Posterior vena cava (tissue), 2 donors: ENCODE measurements at places on chromosomes 2 and 18.

DNA sequence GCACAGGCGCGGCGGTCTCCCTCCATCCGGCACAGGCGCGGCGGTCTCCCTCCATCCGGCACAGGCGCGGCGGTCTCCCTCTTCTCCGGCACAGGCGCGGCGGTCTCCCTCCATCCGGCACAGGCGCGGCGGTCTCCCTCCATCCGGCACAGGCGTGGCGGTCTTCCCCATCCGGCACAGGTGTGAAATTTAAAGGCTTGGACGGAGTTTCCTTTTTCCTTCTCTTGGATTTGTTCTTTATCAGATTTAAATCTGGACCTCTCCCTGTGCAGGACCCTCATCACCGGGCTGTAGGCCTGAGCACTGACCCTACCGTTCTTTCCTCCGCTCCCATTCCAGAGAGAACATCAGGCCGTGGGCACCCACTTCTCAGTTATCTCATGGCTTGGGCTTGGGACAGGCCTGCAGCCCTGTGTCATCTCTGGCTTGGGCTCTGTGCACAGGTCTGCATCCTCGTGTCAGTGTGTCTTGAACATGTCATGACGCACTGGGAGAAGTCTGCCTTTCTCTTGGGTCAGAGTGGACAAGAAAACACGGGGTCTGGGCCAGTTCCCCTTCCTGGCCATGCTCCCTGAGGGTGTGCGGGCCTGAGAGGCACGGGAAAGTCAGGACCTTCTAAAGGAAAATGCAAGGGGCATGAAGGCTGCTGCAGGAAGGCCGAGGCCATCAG lies 53.9 kb upstream of the PXDN start:
- peak; percentile 68 for DNase-seq

DNA sequence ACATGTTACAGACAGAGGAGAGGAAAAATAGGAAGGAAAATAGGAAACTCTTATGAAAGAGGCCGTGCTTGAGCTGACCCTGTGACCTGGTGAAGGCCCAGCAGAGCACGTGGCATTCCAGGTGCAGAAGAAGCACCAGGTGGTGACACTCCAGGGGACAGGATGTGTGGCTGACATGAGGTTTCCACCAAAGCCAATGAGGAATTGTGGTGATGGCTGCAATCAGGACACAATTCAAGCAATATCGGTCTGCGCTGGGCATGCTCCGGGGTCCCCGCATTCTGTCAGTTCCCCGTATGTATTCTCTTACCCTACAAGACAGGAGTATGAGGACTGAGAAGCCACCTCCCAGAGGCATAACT lies 504.2 kb downstream of the EIPR1 start:
- no peak for DNase-seq

- no peak for DNase-seq
Observed at GRCh38 chr2:188765522-188766470, 208.4 kb upstream of the COL3A1 start.

GRCh38 chr2:106144621-106145331 lies 49.3 kb downstream of the UXS1 start:
- no peak for DNase-seq

- no peak for DNase-seq
Observed at GRCh38 chr2:167548396-167548795, 660.1 kb downstream of the XIRP2 start.

GRCh38 chr2:60530660-60531281 lies 22.7 kb downstream of the BCL11A start:
- DNase-seq = no peak

DNA sequence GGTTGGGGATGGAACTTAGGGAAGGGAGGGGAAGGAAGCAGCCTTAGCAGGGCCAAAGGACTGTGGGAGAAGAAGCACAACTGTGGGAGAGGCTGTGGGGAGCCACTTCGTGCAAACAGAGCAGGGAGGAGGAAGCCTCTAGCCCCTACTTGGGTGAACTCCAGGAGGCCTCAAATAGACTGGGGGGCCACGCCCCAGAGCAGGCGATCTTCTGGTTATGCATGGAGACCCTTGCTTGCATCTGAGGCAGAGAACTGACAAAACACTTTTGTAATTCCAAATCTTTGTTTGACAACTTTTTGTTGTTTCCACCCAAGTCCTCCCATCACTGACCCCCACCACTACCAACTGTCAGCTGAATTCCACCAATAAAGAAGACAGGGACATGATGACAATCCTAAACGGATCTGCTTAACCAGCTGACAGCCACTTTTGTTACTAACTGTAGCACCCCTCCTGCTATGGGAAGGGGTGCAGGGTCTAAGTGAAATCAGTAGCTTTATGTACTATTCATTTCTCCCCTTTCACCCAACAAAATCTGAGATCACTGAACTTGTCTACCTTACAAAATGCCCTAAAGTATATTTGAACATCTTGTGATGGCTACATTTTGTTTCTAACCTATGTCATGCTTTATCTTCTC lies 80.5 kb upstream of the CPO start:
- DNase-seq = no peak

DNA sequence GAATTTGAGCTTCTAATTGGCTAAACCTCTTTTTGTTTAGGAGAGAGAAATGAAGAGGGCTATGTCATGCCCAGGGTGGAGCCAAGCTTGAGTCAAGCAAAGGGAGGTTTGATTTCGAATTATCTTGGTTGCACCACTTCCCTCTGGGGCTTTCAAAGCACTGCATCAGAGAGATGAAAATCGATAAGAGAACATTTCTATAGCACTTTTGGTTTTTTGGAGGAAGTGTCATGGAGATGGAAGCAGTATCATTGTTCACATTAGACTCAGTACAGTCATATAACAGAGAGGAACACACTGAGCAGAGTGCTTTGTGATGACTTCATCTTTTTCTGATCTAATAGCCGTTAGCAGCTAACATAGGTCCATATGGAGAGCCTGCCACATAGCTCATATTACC lies 120.3 kb upstream of the UXS1 start:
- no peak for DNase-seq

DNA sequence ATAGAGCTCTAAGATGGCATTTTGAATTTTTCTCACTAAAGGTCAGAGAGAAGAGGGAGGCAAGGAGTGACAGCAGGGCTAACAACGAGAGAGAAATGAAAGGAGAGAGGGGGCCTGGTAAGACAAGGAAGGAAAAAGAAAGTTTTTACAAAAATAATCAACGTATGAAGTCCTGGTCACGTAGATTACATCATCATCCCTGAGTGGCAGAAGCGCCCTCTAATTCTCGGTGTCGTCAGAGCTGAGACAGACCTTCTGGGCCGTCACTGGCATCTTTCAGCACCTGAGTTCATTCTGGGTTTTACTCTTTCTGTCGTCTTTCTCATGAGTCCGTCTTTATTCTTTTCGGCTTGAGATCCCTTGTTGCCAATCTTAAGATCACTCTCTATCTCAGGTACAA lies 329.8 kb downstream of the ALK start:
- no peak for DNase-seq

GRCh38 chr2:127577973-127578372 lies 42.5 kb downstream of the MYO7B start:
- no peak for DNase-seq

GRCh38 chr2:207513551-207514257 lies 16.1 kb upstream of the CREB1 start:
- DNase-seq = no peak

- no peak for DNase-seq
Observed at GRCh38 chr2:222899413-222900181, 38.8 kb downstream of the ACSL3 start.

DNA sequence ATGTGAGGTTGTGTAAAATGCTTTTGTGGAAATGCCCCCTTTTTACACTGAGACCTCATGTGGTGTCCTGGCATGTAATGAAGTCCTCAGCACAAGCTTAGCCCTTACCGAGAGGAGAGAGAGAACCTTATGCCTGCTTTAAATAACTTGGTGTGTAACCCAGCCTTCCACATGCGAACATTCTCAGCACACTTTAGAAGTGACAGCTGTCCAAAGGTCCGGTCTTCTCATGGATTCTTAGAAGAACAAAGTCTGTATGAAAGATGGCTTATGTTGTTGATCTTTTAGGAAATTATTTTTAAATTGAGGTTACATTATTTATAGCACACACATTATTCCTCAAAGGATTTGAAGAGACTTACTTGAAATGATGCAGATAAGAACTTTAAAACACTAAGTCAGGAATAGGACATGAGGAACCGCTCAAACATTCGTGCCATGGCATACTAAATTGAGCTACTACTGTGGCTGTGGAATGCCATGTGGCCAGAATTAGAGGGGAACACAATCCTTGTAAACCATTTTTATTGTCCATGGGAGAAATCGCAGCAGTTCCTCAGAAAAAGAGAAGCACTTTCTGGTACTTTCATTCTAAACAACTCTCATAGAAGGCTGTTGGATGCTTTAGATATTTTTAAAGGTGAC lies 79.6 kb downstream of the WDSUB1 start:
- no peak for DNase-seq

DNA sequence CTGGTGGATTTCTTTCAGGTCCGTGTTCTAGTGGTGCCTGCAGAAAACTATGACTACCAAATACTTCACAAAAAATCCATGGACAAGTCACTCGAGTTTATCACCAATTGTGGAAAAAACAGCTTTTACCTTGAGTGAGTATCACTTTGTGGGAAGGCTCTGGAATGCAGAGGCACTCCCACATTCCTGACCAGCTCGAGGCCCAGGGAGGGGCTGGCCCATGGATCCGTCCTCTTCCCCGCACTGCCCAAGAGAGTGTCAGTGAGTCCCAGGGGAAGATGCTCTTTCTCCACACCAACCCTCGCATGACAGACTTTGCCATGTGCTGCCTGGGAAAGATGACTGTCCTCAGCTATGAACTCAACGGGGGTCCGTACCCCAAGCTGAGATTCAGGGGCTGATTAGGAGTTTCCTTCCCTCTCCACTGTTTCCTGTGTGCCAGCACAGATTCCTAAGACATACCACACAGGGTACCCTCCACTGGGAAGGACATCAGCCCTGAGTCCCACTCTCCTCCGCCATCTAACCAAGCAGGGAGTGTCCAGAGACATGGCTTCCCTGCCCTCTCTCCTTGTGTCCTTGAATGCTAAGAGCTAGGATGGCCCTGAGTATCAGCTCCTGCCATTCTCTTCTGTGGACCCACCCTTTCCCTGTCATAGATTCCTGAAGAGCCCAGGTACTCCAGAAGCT lies 155.9 kb downstream of the LAMA3 start:
- DNase-seq = no peak

DNA sequence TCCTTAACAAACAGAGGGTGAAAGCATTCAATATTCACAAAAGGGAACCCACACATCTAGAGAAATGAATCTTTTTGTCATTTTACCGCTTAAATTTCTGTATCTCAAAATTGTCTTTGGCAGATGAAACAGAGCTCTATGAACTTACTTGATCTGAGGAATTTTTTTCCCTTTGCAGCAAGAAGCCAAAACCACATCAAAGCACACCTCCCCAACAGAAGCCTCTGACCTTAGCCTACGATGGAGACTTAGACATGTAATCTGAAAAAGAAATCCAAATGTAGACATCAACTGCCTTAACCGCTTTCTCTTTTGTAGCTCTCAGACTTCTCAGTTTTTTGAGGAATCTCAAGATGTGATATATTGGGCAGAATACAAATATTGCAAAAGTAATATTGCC lies 287.9 kb upstream of the HNMT start:
- DNase-seq = no peak

GRCh38 chr2:74537140-74537539 lies 7.4 kb downstream of the HTRA2 start:
- DNase-seq = no peak

DNA sequence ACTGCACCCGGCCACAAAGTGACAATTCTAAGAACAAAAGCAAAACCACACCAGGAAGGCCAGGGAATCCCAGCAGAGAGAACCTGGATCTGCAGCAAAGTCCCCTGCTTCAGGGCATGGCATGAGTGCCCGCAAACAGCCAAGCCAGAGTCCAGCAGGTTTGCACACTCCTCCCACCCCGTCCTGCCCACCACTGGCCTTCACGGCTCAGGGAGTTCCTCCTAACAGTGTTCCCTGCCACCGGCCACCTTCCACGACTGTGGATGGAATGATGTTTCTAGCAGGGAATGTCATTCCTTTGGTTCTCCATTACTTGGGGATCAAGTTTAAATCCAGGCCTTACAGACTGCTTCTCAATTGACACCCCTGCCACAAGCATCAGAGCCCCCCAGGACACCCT lies 42.0 kb upstream of the B3GNT7 start:
- peak; percentile 22 for DNase-seq

DNA sequence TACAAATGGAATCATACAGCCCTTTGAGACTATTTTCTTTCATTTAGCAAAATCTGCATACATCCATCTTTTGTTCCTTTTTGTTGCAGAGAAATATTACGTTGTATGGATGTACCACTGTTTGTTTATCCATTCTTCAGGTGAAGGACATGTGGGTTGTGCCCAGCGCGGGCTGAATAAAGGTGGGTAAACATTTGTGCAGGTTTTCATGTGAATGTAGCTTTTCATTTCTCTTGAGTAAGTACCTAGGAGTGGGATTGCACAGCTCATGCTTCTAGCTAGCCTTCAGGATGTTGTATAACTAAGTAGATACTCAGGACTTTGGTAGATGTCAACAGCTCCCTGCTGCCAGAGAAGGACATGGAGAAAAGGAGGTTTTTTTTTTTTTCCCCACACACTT lies 50.6 kb upstream of the SPRED2 start:
- DNase-seq = no peak

- DNase-seq = no peak
Observed at GRCh38 chr18:56097621-56098020, 509.6 kb upstream of the TCF4 start.

DNA sequence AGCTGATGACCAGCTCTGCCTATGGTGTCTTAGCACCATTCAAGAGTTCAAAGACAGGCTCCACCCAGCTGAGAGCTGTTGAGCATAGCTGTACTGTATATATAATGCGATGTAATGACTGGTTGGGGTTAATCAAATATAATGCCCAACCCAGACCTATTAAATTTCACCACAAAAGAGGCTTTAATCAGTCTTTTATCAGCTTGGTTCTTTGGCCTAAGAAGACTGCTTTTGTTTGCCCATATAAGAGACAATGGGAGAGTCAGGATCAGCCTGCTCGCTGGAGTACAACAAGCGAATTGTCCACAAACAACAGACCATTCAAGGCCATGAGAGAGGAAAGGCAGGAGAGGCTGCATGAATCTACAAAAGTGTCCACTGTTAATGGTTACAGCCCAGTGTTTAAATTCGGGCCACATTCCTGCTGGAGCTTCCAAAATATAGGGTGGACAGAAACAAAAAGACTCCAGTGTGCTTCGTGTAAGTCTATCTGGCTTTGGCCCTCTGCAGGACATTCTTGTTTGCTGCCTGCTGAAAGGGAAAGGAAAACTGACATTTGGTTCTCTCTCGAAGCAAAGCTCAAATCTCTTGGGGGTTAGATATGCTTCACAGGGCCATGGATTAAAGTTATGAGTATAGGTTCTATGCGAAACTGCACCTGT lies 299.0 kb upstream of the FBXO11 start:
- no peak for DNase-seq

- DNase-seq = no peak
Observed at GRCh38 chr2:239195318-239195871, 205.4 kb downstream of the HDAC4 start.
